Upper lobe of left lung (tissue), 6 donors: ENCODE measurements at places on chromosomes 7 and 10. TPM values are rescaled to one million over a fixed set of nuclear protein-coding genes. Genes with fewer than 3 reads are reported as not detected.
A peak's percentile ranks its signal among the peaks of the same experiment; 100 is the strongest.

The PRF1 gene
- 26.9 TPM for total RNA-seq

The ADCY1 gene
- total RNA-seq: 1.1 TPM

The OR2A5 gene
- not detected for total RNA-seq

The OR6B1 gene
- total RNA-seq: not detected

The HABP2 gene
- 0.20 TPM for total RNA-seq

The LEP gene
- not detected for total RNA-seq

The PROSER2 gene
- total RNA-seq: 19.8 TPM

The EN2 gene
- not detected for total RNA-seq

The HGF gene
- total RNA-seq: 8.4 TPM

The CDC14C gene
- not detected for total RNA-seq

The INHBA gene
- 76.5 TPM for total RNA-seq

The LAMTOR4 gene
- total RNA-seq: 170 TPM

The FLNC gene
- total RNA-seq: 5.2 TPM

The C10orf62 gene
- 0.20 TPM for total RNA-seq

- no peaks in the 10 kb centered on the region for H3K36me3 ChIP-seq
- no peaks in the 10 kb centered on the region for H3K4me1 ChIP-seq
- no peak for DNase-seq
- H3K4me3 ChIP-seq: no peak overlapping the region
- H3K27ac ChIP-seq: no peak overlapping the region
These were observed 59.6 kb upstream of the FAM180A start for GRCh38 chr7:135808206-135808605.

- no peak overlapping the region for H3K27ac ChIP-seq
- H3K4me3 ChIP-seq: no peak overlapping the region
- H3K4me1 ChIP-seq: no peaks in the 10 kb centered on the region
- no peaks in the 10 kb centered on the region for H3K27me3 ChIP-seq
These were observed 290.1 kb upstream of the KCND2 start for GRCh38 chr7:119982884-119983283.

DNA sequence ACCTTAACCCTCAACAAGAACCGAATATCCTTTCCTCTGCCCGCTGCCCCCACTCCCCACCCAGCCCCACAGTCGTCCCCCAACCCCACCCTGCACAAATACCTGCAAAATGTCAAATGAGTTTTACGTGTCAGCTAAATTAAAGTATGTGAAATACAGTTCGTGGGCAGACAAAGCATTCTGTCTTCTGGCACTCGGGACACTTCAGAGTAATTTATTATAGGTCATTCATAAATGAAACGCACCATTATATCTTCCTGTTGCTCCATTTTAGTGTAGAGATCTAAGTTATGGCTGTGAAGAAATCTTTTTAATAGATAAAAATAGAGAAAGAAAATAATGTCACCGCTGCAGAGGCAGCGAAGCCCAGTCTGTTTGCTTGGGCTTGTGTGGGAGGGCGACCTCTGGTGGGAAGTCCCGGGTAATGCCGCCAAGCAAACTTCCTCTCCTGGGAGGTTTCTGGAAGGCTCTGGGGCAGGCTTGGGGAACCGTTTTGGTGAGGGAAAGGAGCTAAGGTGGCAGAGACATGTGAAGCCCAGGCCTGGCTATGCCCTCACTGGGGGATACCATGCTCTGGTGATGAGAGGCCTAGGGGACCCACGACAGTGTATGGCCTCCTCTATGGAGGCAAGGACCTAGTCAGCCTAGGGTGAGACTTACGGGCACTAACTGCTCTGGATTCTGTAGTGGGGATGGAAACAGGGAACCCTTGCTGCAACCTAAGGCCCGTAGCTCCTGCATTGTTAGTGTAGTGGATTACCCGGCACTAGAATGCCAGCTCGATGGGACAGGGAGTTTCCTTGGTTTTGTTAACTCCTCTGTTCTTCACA lies 604.9 kb downstream of the LRMDA start:
- no peaks in the 10 kb centered on the region for H3K36me3 ChIP-seq
- peak; percentile 70 for DNase-seq
- no peak overlapping the region for H3K4me3 ChIP-seq
- H3K27me3 ChIP-seq: no peaks in the 10 kb centered on the region
- H3K27ac ChIP-seq: peak overlapping the region; percentile 1

DNA sequence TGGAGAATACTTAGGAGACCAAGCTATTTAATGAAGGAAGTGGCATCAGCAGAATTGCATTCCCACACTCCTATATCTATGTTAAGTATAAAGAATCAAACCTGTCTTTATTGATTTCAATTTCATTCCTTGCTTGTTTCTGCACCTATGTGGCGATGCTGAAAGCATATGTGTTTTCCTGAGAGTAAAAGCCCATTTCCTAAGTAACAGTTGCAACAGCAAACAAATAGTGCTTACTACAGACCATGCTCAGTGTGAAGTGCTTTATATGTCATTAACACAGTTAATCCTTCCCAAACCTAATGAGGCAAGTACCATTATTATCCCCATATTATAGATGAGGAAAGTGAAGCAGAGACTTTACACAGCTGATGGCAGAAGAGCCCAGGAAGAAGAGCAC lies 552.1 kb downstream of the PARD3 start:
- H3K4me1 ChIP-seq: no peaks in the 10 kb centered on the region
- no peak overlapping the region for H3K4me3 ChIP-seq
- DNase-seq: no peak
- H3K27me3 ChIP-seq: peaks cover 2% of the 10 kb centered on the region
- H3K27ac ChIP-seq: no peak overlapping the region
- H3K36me3 ChIP-seq: no peaks in the 10 kb centered on the region

- H3K36me3 ChIP-seq: no peaks in the 10 kb centered on the region
- no peaks in the 10 kb centered on the region for H3K27me3 ChIP-seq
- no peak for DNase-seq
These were observed 6.6 kb upstream of the TPK1 start for GRCh38 chr7:144842377-144842851.

- no peaks in the 10 kb centered on the region for H3K4me1 ChIP-seq
- DNase-seq: no peak
- H3K27me3 ChIP-seq: no peaks in the 10 kb centered on the region
- no peaks in the 10 kb centered on the region for H3K36me3 ChIP-seq
- no peak overlapping the region for H3K4me3 ChIP-seq
These were observed 48.7 kb upstream of the DYNC1I1 start for GRCh38 chr7:95723583-95724180.

- no peak overlapping the region for H3K4me3 ChIP-seq
- H3K36me3 ChIP-seq: no peaks in the 10 kb centered on the region
- DNase-seq: peak; percentile 60
- no peak overlapping the region for H3K27ac ChIP-seq
- H3K27me3 ChIP-seq: no peaks in the 10 kb centered on the region
- peaks cover 4% of the 10 kb centered on the region for H3K4me1 ChIP-seq
These were observed 23.8 kb downstream of the MAPK8 start for GRCh38 chr10:48330269-48330668.

- DNase-seq: no peak
- H3K27ac ChIP-seq: no peak overlapping the region
- H3K27me3 ChIP-seq: no peaks in the 10 kb centered on the region
- H3K4me1 ChIP-seq: no peaks in the 10 kb centered on the region
- H3K4me3 ChIP-seq: no peak overlapping the region
These were observed 42.7 kb upstream of the SMIM30 start for GRCh38 chr7:113161050-113161449.

GRCh38 chr7:41567031-41567730 lies 135.7 kb downstream of the INHBA start:
- DNase-seq: no peak
- no peak overlapping the region for H3K4me3 ChIP-seq
- no peaks in the 10 kb centered on the region for H3K27me3 ChIP-seq
- no peaks in the 10 kb centered on the region for H3K4me1 ChIP-seq
- no peaks in the 10 kb centered on the region for H3K36me3 ChIP-seq

GRCh38 chr7:91289633-91290254 lies 25.5 kb downstream of the FZD1 start:
- H3K27me3 ChIP-seq: no peaks in the 10 kb centered on the region
- H3K36me3 ChIP-seq: no peaks in the 10 kb centered on the region

DNA sequence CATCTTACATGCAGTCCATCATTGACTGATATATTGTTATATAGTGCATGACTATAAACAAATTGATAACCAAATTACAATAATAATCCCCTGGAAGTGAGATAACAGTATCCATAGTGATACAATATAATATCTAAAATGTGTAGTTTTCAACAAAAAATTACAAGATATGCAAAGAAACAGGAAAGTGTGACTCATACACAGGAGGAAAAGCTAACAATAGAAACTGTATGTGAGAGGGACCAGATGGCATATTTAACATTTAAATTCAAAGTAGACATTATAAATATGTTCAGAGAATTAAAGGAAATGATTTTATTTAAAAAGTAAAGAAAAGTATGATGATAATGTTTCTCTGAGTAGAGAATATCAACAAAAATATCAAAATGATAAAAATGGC lies 8.0 kb downstream of the OR9A2 start:
- H3K27ac ChIP-seq: no peak overlapping the region
- H3K4me1 ChIP-seq: no peaks in the 10 kb centered on the region
- H3K36me3 ChIP-seq: no peaks in the 10 kb centered on the region
- no peak for DNase-seq

- H3K27me3 ChIP-seq: no peaks in the 10 kb centered on the region
- no peaks in the 10 kb centered on the region for H3K36me3 ChIP-seq
- no peak overlapping the region for H3K4me3 ChIP-seq
- H3K27ac ChIP-seq: no peak overlapping the region
- H3K4me1 ChIP-seq: peaks cover 15% of the 10 kb centered on the region
- no peak for DNase-seq
These were observed 2.5 kb upstream of the SLIT1 start for GRCh38 chr10:97188261-97188711.

GRCh38 chr10:79044846-79045245 lies 23.9 kb upstream of the ZMIZ1 start:
- H3K27ac ChIP-seq: no peak overlapping the region
- no peaks in the 10 kb centered on the region for H3K27me3 ChIP-seq
- peak; percentile 15 for DNase-seq
- peaks cover 32% of the 10 kb centered on the region for H3K4me1 ChIP-seq
- H3K4me3 ChIP-seq: no peak overlapping the region

DNA sequence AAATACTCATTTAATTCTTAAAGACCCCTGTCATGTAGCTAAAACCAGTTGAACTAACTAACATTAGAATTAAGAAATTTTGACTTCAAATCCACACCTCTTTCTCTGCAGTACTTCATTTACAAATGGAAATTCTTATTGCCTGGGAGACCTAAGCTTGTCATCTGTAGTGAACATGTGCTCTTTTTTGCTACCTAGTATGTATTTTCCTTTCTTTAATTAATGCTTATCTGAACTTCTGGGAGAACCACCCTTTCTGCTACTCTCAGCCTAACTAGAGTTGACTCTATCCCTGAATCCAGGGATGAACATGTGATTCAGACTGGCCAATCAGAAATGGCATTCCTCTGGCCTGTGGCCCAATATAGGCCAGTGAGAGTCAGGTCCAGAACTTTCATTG lies 75.9 kb upstream of the A1CF start:
- no peak overlapping the region for H3K4me3 ChIP-seq
- H3K27me3 ChIP-seq: no peaks in the 10 kb centered on the region
- H3K4me1 ChIP-seq: no peaks in the 10 kb centered on the region
- no peak for DNase-seq

GRCh38 chr10:86102451-86102850 lies 264.1 kb downstream of the GRID1 start:
- no peak for DNase-seq
- no peaks in the 10 kb centered on the region for H3K4me1 ChIP-seq
- H3K4me3 ChIP-seq: no peak overlapping the region
- H3K27me3 ChIP-seq: no peaks in the 10 kb centered on the region
- H3K27ac ChIP-seq: no peak overlapping the region

DNA sequence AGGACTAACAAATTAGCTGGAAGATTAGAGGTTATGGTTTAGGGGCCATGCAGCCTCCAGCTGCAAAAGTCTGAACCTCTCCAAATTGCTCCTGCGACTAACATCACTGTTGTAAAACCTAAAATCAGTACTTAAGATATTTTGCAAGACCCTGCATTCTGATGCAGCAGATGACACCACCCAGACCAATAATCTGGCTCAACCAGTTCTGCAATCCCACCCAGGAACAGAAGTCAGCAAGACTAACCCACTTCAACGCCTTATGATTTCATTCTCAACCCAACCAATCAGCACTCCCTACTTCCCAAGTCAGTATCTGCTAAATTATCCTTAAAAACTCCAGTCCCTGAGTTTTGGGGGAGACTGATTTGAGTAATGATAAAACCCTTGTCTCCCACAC lies 250.8 kb upstream of the MBL2 start:
- no peak overlapping the region for H3K27ac ChIP-seq
- H3K4me1 ChIP-seq: no peaks in the 10 kb centered on the region
- no peak overlapping the region for H3K4me3 ChIP-seq
- no peaks in the 10 kb centered on the region for H3K36me3 ChIP-seq
- DNase-seq: no peak

DNA sequence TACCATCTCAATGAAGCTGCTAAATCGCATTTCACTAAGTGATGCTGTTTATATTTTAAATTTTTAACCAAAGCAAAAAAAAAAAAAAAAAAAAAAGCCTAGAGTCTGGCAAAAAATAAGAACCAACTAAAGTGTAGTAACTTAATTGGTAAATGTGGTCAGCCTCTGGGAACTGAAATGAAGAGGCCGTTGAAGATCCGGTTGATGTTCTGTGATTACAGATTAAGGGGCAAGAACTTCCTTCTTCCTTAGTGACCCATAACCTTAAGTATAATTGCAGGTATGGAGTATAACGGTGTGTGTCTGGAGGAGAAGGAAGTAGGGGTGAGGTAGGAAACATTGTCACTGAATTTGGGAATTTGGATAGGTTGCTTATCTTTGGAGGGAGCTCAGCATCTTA lies 7.7 kb upstream of the SRGN start:
- no peak overlapping the region for H3K27ac ChIP-seq
- no peak for DNase-seq
- H3K36me3 ChIP-seq: no peaks in the 10 kb centered on the region
- H3K4me1 ChIP-seq: no peaks in the 10 kb centered on the region
- H3K27me3 ChIP-seq: no peaks in the 10 kb centered on the region
- H3K4me3 ChIP-seq: no peak overlapping the region

- no peaks in the 10 kb centered on the region for H3K36me3 ChIP-seq
- DNase-seq: no peak
- H3K4me3 ChIP-seq: no peak overlapping the region
- H3K4me1 ChIP-seq: peaks cover 15% of the 10 kb centered on the region
These were observed 242.3 kb upstream of the AOAH start for GRCh38 chr7:36966636-36967035.

- no peak for DNase-seq
- no peak overlapping the region for H3K4me3 ChIP-seq
- H3K4me1 ChIP-seq: peaks cover 20% of the 10 kb centered on the region
- H3K27me3 ChIP-seq: no peaks in the 10 kb centered on the region
- peaks cover 2% of the 10 kb centered on the region for H3K36me3 ChIP-seq
These were observed 73.8 kb downstream of the PRPF18 start for GRCh38 chr10:13660551-13660920.

- H3K4me3 ChIP-seq: no peak overlapping the region
- DNase-seq: no peak
These were observed 220.0 kb upstream of the KCND2 start for GRCh38 chr7:120052884-120053382.

DNA sequence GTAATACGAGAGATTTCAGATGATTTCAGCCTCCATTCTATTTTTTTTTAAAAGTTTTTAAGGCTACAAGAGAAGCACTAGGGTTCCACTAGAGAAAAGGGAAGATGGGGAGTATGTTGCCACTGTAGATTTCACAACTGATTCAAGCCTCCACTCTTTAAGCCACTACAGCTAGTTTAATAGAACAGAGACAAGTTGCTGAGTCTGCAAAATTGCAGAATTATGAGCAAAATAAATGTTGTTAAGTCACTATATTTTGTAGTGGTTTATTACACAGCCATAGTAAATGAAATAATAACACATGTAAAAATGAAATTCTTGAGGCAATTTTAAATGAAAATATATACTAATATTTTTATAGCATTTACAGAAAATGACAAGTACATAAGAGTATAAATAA lies 96.0 kb upstream of the POT1 start:
- no peak for DNase-seq
- no peaks in the 10 kb centered on the region for H3K4me1 ChIP-seq
- no peaks in the 10 kb centered on the region for H3K27me3 ChIP-seq
- H3K4me3 ChIP-seq: no peak overlapping the region
- H3K36me3 ChIP-seq: no peaks in the 10 kb centered on the region
